ENCODE measurements at places on chromosomes 2 and 18. TPM values are rescaled to one million over a fixed set of nuclear protein-coding genes. Genes with fewer than 3 reads are reported as not detected.

- no peak for DNase-seq
Observed at GRCh38 chr18:34028324-34028723, 196.4 kb downstream of the NOL4 start.

- DNase-seq: no peak
Observed at GRCh38 chr2:18701546-18701945, 112.2 kb upstream of the NT5C1B start.

DNA sequence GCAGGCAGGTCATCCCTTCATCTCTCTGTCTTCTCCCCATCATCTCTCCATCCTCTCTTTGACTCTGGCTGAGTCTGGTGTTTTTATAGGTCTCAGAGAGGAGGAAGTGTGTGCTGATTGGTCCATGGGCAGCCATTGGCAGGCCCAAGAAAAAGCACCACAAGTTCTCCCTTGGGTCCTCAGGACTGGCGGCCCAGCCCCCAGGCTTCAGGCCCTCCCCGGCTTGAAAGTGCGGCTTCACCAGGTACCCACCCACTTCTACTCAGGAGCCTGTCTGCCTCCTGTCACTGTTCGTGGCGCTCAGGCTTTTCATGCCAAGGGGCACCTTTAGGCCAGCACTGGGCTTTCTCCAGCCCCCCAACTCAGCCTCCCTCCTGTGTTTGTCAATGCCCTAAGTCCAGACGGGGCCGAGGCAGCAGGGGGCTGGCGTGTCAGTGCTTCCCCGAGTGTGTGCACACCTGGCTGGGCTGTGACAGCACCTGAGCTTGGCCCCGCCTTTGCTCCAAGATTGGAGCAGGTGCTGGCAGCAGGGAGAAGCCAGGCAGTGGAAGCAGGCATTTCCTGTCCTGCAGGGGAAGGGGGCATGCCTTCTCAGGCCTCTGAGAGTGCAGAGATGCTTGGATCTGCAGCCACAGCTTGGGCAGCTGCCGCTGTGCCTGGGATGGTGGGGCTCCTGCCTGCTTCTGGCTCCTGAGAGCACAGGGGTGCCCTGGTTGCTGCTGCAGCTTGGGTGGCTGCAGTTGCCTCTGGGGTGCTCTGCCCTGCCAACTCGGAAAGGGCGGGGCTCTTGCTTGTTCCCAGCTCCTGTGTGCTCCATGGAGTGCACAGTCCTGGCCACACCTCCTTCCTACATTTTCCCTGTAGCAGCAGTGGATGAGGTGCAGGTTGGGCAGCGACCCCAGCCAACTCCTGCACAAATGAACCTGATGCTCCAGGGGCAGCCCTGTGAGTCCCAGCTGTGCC lies 34.1 kb downstream of the FBXO48 start:
- DNase-seq: no peak

Gene SERPINB4
- total RNA-seq: not detected

Gene CREG2
- not detected for total RNA-seq

DNA sequence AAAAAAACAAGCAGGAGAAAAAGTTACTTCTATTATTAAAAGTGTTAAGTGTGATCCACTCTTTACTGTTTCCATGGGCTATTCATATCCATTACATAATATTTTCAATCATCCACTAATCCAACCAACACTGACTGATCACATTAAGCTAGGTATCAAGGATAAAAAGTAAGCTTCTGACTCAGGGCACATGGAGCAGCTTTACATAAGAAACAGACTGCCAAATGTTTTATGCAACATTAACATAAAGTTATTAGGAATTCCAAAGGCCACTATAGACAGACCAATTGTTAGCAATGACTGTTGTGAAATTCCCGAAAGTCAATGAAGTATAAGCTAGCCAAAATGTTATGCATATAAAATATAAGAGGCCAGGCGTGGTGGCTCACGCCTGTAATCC lies 277.6 kb downstream of the ZEB2 start:
- no peak for DNase-seq

- no peak for DNase-seq
Observed at GRCh38 chr2:159736048-159736447, 23.7 kb downstream of the MARCHF7 start.

DNA sequence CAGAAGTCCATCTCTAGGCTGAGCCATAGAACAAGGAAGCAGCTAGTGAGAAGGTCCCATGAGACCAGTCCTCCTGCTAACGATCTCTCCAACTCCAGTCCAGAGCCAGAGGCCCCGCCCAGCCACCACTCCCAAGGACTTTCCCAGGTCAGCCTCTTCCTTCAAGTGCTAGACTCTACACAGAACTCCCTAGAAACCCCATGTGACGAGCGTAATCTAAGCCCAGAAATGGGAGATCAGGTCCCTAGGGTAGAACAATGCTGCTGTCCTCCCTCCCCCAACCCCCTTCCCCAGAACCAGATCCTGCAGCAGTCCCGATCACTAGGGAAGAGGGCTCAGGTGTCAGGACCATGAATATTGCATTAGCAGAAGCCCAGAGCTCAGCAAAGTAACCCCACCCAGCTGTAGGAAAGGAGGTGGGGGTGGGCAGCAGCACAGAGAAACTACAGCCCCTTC lies 6.9 kb downstream of the DCTN1 start:
- no peak for DNase-seq

- DNase-seq: no peak
Observed at GRCh38 chr2:26196683-26197418, 24.0 kb downstream of the GAREM2 start.

Gene ITPRIPL1
- 30.2 TPM for total RNA-seq

Gene ZNF521
- total RNA-seq: not detected

DNA sequence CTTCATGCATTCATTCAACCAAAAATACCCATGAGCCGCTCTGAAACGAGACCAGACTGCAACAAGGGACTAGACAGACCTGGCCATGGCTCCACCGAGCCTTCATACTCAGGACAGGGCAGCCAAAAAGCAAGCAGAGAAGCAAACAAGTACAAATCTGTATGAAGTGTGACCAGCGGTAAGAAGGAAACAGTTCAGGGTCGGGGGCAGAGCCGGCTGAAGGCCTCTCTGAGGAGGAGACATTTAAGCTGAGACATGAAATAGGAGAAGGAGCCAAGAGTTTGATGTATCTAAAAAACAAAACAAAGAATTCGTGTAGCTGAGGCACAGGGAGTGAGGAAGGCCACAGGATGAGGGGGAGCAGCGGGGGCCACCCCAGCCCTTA lies 21.3 kb upstream of the SLC66A3 start:
- no peak for DNase-seq

Gene CFAP65
- not detected for total RNA-seq

Gene TMEM247
- total RNA-seq: not detected

DNA sequence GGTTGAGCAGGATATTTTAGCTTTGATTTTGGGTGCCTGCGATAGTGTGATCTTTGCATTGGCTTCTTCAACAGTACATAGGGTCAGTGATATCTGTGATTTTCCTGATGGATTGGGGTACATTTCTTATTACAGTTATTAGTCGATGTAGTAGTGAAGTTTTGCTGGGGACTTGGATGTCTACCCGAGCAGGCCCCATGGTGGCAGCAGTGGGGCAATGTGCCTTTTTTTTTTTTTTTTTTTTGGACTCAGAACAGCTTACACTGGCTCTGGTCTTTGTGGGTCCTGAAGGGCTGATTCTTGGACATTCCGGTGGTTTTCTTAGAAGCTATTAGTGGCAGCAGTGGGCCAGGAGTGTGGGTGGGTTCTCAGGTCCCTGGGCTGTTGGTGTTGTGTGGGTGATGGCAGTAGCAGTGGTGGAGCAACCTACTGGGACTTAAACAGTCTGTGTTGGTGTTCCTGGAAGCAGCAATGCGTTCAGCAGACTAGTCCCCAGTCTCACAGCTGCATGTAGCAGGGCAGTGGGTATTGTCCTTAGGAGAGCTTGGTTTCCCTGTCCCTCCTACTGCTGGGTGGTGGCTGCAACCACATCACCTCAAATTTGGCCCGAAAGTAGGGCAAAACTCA lies 53.7 kb upstream of the SLC4A10 start:
- no peak for DNase-seq

GRCh38 chr2:182291296-182291695 lies 135.5 kb downstream of the PDE1A start:
- no peak for DNase-seq

Gene CAB39
- total RNA-seq: 128 TPM

Gene EMILIN1
- total RNA-seq: 0.51 TPM

DNA sequence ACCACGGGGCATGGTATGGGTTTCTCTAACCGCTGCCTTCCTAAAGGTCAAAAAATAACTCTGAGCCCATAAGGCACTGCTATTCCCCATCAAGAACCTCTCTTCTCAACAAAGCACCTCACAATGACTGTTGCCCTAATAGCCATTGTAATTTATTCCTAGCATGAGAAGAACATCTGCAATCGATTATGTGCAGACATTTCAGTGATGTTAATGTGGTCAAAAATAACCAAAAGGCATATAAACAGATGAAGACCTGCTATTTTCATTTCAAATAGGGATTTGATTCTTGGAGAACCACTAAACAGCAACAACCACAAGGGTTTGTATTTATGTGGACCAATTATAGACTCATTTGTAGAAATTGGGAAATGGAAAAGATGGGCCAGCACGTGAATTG lies 356.6 kb downstream of the FBXO15 start:
- no peak for DNase-seq

- no peak for DNase-seq
Observed at GRCh38 chr18:55387139-55387984, 200.6 kb downstream of the TCF4 start.

DNA sequence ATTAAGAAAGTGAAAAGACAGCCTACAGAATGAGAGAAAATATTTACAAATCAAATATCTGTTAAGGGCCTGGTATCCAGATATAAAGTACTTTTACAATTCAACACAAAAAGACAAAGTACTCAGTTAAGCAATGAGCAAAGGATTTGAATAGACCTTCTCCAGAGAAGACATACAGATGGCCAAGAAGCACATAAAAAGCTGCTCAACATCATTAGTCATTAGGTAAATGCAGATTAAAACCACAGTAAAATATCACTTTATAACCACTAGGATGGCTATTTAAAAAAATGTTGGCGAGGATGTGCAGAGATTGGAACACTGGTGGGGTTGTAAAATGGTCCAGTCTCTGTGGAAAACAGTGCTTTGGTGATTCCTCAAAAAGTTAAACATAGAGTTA lies 38.9 kb downstream of the RAB31 start:
- DNase-seq: no peak

- DNase-seq: no peak
Observed at GRCh38 chr18:69817335-69817940, 130.2 kb downstream of the CD226 start.

Gene OTOF
- total RNA-seq: 1.9 TPM

Gene CDH19
- total RNA-seq: not detected

DNA sequence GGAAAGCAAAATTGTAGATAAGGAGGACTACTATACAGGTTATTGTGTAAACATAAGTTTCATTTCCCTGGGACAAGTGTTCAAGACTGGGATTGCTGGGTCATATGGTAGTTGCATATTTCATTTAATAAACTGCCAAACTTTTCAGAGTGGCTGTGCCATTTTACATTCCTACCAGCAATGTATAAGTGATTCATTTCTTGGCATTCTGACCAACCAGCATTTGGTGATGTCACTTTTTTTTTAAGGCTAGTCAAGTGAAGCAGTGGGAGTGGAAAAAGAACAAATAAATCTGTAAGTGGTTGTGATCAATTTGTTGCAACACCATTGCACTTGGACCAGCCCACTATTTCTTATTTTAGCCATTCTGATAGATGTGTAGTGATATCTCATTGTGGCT lies 5.2 kb upstream of the CHCHD5 start:
- no peak for DNase-seq

- no peak for DNase-seq
Observed at GRCh38 chr18:76602191-76602590, 107.1 kb upstream of the ZNF516 start.

Gene ADAM23
- 2.3 TPM for total RNA-seq

Gene ATP9B
- total RNA-seq: 15.9 TPM

- DNase-seq: no peak
Observed at GRCh38 chr2:227480528-227480927, 8.6 kb downstream of the AGFG1 start.

DNA sequence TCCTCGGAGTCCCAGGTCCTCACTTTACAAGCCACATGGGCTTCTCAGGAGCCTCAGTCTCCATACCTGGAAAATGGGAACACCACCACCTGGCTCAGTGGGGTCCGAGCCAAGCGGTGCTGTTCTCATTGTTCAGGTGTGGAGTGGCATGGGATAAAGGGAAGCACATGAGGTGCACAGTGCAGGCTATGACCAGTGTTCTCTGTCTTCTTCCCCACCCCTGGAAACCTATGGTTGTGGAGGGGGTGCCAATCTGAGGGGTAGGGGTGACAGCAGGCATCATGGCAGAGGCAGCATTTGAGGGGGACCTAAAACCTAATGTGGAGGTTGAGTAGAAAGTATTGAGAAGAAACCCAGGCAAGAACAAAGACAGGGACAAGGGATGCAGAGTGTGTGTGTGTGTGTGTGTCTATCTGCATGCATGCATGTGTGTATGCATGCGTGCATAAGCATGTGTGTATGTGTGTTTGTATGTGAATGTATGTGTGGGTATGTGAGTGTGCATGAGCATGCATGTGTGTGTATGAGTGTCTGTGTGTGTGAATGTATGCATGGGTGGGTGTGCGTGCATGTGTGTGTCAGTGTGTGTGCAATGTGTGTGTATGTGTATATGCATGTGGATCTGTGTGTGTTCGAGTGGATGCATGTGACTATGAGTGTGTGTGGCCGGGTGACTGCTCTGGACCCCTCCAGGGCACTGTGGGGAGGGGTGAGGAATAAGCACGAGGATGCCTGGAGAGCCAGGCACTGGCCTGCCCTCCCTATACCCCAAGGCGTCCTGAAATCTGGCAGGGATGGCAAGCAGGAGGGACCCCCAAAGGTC lies 4.0 kb downstream of the KIF1A start:
- no peak for DNase-seq

GRCh38 chr2:59312029-59312428 lies 1070.9 kb upstream of the FANCL start:
- no peak for DNase-seq

Measured in activated CD4-positive, alpha-beta memory T cell treated with anti-CD3 and anti-CD28 coated beads for 36 hours (primary cell).